ENCODE measurements at places on chromosomes 1 and 21. TPM values are rescaled to one million over a fixed set of nuclear protein-coding genes. Genes with fewer than 3 reads are reported as not detected.

- DNase-seq, result no peak
Observed at GRCh38 chr1:223029985-223030769, 112.9 kb downstream of the TLR5 start.

- DNase-seq, result no peak
Observed at GRCh38 chr21:37566790-37567615, 200.4 kb downstream of the DYRK1A start.

GRCh38 chr1:113657556-113658063 is 101.7 kb downstream of the PHTF1 start:
- no peak for DNase-seq

DNAH14 gene
- 18.2 TPM for polyA plus RNA-seq

GRCh38 chr1:52679048-52679447 is 19.1 kb downstream of the COA7 start:
- DNase-seq, result no peak

DNA sequence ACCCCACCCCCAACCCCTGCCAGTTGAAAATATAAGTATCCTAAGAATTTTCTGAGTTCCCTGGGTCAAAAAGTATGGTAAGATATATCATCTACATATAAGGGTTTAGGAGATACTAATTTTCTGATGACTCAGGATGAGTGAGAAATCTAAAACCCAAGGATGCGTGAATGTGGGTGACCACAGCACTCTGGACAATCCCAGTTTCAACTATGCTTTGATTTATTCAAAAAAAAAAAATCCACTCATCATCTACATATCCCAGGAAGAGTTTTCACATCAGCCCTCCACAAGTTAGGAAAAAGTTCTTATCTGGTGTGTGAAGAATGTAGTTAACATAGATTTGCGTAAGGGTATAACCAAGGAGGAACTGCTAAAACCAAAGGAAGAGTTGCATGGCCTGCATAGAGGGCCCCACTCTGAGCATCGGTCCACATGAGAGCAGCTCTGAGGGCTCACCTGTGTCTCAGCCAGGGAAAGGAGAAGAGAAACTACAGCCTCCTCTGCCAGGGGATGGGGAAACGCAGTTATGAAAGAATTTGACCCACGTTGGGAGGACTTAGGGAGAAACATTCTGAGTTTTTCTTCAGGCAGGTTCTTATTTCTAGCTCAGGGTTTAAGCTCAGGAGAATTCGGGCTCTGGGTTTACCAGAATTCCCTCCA is 18.8 kb downstream of the LAMB3 start:
- DNase-seq, result no peak

DNA sequence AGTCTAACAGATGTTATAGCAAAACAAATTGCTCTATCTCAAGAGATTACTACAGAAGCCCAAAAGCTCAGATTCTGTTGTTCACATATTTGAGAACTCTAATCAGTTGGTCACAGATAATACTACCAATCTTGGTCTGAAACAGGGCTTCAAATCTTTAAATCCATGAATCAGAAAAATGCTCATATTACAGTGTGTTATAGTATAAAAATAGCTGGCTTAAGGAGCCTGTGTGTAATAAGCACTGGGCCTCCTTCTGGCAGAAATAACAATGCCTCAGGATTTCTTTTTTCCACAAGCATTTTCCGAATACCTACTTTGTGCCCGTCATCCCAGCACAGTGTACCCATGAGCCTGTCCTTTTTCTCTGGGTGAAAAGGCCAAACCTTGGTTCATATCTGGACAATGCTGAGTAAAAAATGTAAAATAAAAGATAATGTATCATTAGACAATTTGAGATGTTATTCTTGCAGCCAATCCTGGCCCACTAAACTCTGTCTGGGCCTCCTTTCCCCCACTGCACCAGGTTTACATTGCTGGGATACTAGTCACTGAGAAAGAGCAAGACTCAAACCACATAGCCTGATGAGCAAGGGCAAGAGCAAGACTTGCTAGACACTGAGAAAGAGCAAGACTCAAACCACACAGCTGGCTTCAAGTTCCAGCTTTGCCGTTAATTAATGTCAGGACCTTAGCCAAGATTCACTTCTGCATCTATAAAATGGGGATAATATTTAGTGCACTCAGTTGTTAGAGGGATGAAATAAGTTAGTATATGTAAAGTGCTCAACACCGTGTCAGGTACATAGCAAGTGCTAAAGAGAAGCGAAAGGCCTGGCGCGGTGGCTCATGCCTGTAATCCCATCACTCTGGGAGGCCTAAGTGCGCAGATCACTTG is 17.0 kb upstream of the ADAR start:
- DNase-seq, result no peak

- DNase-seq, result peak; percentile 27
Observed at GRCh38 chr1:100265562-100265930, 470 bp upstream of the RTCA start.

DNA sequence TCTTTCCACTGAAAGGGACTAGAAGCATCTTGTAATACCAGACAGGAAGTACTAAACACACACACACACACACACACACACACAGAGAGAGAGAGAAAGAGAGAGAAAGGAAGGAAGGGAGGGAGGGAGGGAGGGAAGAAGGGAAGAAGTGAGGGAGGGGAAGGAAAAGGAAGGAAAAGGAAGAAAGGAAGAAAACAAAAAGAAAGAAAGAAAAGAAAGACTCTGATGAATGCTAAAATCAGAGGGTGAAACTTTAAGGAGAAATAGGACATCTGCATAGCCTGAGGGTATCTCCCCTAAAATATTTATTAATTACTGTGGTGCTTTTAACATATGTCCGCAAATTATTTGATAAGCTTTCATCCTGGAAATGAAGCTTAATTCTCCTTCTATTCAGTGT is 10.6 kb downstream of the TRIT1 start:
- DNase-seq, result no peak

GRCh38 chr1:156804026-156804425 is 12.6 kb downstream of the SH2D2A start:
- DNase-seq, result no peak

DNA sequence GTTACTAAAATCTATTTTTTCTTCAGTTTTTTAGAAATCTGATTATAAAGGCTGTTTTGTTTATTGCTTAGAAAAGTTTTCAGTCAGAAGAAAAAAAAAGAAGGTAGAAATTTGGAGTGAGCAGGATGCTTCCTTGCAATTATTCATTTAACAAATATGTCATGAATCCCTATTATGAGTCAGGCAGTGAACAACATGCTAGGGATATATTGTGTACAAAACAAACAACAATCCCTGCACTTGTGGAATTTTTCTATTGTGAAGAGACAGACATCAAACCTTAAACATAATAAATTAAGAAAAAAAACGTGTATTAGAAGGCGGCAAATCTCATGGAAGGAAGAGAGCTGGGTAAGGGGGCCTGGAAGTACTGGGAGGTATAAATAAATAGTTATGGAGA is 664.1 kb upstream of the CAMK1G start:
- no peak for DNase-seq

DNA sequence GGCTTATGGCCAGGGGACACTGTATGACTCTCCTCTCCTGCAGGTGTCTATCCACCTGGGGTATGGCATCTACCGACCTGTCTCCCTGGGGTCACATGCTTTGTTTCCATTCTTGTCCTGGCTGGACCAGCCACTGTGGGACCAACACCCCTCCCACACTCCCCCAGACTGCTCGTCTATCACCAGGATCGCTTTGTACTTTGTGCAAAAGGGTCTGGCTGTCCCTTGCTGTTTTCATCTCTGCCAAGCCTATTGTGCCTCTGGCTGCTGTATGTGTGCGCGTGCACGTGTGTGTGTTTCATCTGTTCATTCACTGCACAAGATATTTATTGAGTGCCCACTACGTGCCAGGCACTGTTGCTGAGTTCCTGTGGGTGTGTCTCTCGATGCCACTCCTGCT is 25.5 kb downstream of the ETNK2 start:
- DNase-seq, result no peak

HLX gene
- polyA plus RNA-seq, result 15.9 TPM

TPR gene
- 61.0 TPM for polyA plus RNA-seq

DNA sequence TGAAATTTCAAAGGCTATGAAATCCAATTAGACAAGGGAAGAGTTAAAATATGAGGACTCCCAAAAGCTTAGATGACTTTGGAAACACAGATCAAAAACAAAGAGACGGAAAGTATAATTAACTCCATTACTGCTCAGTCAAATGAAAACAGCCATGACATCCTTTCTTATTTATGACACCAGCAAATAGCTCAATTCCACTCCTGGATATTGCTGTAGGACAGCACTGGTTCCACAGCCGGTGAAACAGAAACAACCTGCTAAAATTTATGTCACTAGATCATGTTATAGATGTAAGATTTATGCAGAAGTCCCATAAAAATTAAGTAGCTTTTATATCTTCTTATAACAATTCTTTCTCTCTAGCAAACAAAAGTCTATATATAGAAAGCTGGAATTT is 65.6 kb upstream of the RRP15 start:
- DNase-seq, result no peak

DNA sequence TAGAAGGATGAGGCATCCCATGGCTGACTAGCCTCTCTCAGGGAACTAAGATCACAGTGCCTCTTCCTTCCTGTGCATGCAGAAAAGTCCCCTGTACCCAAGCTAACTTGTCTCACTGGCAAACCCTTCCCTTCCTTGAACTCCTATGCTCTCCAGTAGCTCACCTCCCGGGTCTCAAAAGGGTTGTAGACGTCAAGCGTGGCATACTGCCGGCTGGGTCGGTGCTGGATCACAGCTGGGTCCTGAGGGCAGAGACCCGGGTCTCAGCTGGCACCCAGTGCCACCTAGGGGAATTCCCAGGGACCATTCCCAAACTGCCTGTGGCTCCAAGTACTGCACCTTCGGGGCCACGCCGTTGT is 688 bp downstream of the SCAMP3 start:
- DNase-seq, result no peak

- DNase-seq, result no peak
Observed at GRCh38 chr1:187891993-187892682, 1063.4 kb downstream of the PLA2G4A start.

- peak; percentile 65 for DNase-seq
Observed at GRCh38 chr1:248804771-248805681, 20.7 kb downstream of the SH3BP5L start.

SIKE1 gene
- polyA plus RNA-seq, result 38.8 TPM

GRCh38 chr1:236992449-236992848 is 11.8 kb downstream of the MT1HL1 start:
- no peak for DNase-seq

TTC22 gene
- polyA plus RNA-seq, result 28.2 TPM

ALDH4A1 gene
- 3.1 TPM for polyA plus RNA-seq

- no peak for DNase-seq
Observed at GRCh38 chr1:17648457-17649145, 106.5 kb upstream of the ACTL8 start.

GRCh38 chr1:25096307-25097150 is 135.8 kb downstream of the SYF2 start:
- DNase-seq, result no peak

PLA2G2A gene
- polyA plus RNA-seq, result 14.7 TPM

GRCh38 chr21:39613041-39613934 is 548 bp downstream of the B3GALT5 start:
- no peak for DNase-seq

- no peak for DNase-seq
Observed at GRCh38 chr21:36075171-36075570, 5.3 kb downstream of the CBR1 start.

DNA sequence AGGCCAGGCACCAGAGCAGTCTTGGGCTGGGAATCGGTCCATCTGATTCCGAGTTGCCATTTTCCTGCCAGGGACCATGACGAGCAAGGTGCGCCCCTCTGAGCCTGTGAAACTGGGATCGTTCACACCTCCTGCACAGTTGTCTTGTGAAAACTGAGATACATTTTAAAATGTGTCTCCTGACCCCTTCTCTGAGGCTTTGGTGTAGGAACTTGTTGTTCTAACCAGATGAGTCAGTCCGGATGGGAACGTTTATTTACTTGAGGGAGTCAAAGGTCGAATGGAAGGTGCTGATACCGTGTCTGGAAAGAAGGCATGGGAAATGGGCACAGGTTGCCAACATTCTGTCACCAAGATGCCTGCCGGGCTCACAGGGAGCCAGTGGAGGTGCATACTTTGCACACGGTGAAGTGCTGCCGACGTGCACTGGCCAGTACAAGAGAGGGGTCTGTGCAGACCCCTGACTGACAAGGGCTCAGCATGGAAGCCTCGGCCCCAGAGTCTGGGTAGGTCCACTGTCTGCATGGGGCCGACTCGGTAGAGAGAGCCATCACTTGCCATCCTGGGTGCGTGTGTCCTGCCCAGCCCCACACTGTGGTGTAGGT is 7.4 kb upstream of the KCNN3 start:
- no peak for DNase-seq

- no peak for DNase-seq
Observed at GRCh38 chr1:80918380-80918779, 882.4 kb upstream of the ADGRL2 start.

DNA sequence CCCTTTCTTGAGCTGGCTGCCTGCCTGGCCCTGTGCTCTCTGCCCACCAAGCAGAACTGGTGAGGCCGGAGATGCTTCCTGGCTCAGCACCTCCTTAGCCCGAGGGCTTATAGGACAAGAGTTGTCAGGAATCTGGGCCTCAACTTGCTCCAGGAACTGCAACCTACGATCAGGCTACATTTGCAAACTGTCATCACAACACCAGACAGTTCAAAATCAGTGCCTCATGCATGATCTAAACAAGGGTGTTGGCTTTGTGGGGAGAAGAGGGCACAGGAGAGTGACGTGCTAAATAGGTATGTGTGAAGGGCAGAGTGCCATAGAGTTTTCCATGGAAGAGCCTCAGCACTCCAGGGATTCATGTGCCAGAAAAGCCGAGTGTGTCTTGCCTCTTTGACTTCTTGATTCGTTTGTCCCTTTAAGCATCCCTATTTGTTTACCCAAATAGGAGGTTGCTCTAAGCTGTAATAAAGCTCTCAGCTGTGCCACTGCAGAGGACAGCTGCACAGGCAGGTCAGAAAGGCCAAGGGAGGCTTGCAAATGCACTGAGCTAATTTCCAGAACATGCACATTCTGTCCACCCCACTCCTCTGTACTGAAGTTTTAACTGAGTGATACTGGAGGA is 30.2 kb upstream of the NEK2 start:
- DNase-seq, result no peak

- no peak for DNase-seq
Observed at GRCh38 chr1:19400192-19400611, 85.1 kb downstream of the CAPZB start.

DHX9 gene
- polyA plus RNA-seq, result 159 TPM

DNA sequence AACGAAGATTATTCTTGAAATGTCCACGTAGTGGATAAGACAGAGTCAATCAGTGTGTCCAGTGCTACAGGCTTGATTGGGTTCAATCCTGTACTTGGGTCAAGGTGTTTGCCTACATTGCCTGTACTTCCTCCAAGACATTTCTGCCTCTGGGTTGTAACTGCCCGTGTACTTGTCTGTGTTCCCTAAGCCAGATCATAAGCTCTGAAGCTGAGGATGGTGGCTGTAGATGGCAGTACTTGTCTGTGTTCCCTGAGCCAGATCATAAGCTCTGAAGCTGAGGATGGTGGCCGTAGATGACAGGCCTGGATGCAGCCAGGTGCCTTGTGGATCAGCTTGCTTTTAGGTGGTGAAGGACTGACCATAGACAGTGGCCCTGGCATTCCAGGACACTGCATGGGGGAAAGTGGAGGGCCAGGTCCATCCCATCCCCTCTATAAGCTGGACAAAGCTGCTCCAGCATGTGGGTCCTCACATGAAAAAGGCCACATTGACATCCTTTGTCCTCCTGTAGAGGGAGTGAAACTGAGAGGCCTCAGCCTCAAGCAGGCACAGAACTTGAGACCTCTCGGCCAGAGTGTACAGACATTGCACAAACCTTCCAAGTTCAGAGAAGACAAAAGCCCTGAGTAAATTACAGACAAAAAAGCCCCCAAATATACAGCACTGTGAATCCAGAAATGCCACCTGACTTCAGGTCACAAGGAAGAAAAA is 2.0 kb upstream of the SRM start:
- no peak for DNase-seq

- DNase-seq, result no peak
Observed at GRCh38 chr1:175804561-175804960, 61.2 kb upstream of the TNR start.

Data from large intestine (tissue), 12 donors.